ENCODE measurements at places on chromosomes 3 and 15. TPM values are rescaled to one million over a fixed set of nuclear protein-coding genes. Genes with fewer than 3 reads are reported as not detected.
A peak's percentile ranks its signal among the peaks of the same experiment; 100 is the strongest.

Gene LRRK1
- polyA plus RNA-seq, result 8.7 TPM

DNA sequence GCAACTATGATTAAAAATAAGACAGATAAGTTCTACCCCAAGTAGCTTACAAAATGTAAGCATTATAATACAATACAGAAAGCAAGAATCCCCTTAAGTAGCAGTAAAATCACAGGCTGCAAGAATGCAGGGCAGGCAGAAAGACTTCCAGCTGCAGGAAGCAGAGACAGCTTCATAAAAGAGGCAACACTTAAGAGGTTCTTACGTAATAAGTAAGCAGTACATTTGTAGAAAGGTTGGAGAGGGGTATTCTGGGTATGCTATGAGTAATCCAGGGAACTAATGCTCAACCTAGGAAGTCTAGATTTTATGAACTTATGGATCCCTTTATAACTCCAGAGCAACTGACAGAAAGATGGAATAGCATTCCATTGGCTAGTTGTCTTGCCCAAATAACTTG is 151.6 kb downstream of the IL5RA start:
- no peak for DNase-seq

GRCh38 chr3:54713455-54713854 is 214.4 kb downstream of the LRTM1 start:
- DNase-seq, result no peak

- no peak for DNase-seq
These were observed 124.1 kb downstream of the NR2E3 start for GRCh38 chr15:71934446-71934845.

DNA sequence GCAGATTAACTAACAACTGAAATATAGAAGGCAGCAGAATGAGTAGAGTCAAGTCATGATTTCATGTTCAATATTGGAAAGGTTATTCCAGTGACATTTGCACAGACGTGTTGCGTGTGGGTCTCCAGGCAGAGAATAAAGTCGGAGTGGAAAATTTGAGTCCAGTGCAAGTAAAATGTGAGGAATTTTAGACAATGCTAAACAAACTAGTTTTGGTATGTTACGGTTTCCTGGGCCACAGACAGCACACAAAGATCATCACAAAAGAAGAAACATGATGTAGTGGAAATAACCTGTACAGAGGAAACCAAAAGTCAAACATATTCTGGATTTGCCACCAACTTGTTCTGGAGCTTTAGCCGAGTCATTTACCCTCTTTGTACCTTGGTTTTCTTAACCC is 367 bp downstream of the OR4F6 start:
- no peak for DNase-seq

Gene POU1F1
- polyA plus RNA-seq, result not detected

GRCh38 chr15:101313041-101313761 is 18.2 kb upstream of the SNRPA1 start:
- no peak for DNase-seq

Gene STRIT1
- polyA plus RNA-seq, result 74.8 TPM

DNA sequence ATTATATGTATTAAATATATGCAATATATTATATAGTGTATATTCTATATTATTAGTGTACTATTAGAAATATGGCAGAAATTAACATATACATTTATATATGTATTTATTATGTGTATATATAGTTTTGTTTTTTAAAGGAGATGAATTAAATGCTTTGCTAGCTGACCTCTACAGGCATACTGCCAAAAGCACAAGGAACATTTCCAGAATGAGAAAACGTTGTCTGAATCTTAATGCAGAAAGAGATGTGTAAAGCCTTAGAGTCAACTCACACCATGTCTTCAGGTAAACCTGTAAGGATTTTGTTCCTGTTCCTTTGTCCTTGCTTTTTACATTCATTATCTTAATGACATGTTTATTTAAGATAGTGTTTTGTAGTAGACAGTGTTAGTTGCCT is 111.9 kb downstream of the ST8SIA2 start:
- DNase-seq, result peak; percentile 61

GRCh38 chr15:75034615-75035014 is 11.2 kb downstream of the PPCDC start:
- no peak for DNase-seq

- no peak for DNase-seq
These were observed 293.8 kb downstream of the PTPRG start for GRCh38 chr3:61855211-61855610.

- peak; percentile 90 for DNase-seq
These were observed 37.1 kb upstream of the SLC4A7 start for GRCh38 chr3:27521179-27521871.

DNA sequence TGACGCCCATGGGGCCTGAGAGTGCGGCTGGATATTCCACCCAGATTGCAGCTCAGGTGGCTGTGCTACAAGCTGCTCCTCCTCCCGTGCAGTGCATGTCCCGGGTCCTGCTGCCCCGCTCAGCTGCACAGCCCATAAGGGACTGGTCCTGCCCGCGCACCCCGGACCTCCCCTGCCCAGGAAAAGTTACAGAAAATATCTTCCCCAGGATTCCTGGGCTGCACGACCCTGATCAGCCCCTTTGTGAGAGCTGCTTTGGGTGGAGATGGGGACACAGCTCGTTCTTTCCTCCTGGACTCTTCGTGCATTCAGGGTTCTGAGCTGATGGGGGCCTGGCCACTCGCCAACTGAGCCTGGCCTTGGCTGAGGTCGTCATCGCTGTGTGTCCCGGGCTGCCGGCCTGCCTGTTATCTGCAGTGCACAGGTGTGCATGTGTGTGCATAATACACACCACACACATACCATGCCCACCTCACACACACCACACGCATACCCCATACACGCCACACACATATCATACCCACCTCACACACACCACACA is 28.8 kb downstream of the APBA2 start:
- DNase-seq, result no peak

Gene SYNPR
- polyA plus RNA-seq, result not detected

Gene RAB6B
- polyA plus RNA-seq, result 8.6 TPM

GRCh38 chr3:67401921-67402320 is 252.5 kb downstream of the SUCLG2 start:
- no peak for DNase-seq

- DNase-seq, result no peak
These were observed 9.9 kb upstream of the GRM2 start for GRCh38 chr3:51696954-51697353.

GRCh38 chr15:41982133-41982930 is 10.0 kb upstream of the EHD4 start:
- peak; percentile 37 for DNase-seq

Gene CNTN4
- polyA plus RNA-seq, result 9.9 TPM

DNA sequence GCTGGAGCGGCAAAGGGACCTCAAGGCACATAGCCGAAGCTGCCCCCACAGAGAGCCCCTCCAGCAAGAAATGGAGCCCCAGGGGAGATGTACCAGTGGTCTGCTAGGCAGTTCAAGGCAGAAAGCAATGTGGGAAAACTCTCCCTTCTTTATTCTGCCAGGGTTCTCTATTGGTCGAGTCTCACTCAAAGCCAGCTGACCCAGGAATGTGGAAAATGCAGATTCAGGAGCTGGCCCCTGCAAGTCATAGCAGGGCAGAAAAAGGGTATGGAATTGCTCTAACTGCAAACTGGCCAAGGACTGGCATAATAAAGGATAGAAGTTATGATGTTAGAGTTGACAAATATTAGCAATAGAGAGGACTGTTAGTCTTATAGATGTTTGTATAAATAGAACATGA is 4.0 kb upstream of the TOPAZ1 start:
- no peak for DNase-seq

GRCh38 chr3:151351648-151352047 is 22.3 kb upstream of the P2RY13 start:
- DNase-seq, result no peak

Gene LNP1
- 6.3 TPM for polyA plus RNA-seq

- no peak for DNase-seq
These were observed 38.0 kb upstream of the GBE1 start for GRCh38 chr3:81799403-81799802.

GRCh38 chr15:69973102-69973714 is 124.5 kb downstream of the TLE3 start:
- DNase-seq, result peak; percentile 10

- DNase-seq, result no peak
These were observed 20.4 kb downstream of the TMEM43 start for GRCh38 chr3:14145236-14145635.

GRCh38 chr3:62260655-62261054 is 112.7 kb downstream of the FEZF2 start:
- DNase-seq, result no peak
